ENCODE measurements at places on chromosomes 6 and 20.

GRCh38 chr6:43823879-43824702, 54.1 kb downstream of the VEGFA start:
- DNase-seq, result no peak

- no peak for DNase-seq
Observed at GRCh38 chr6:142339113-142339512, 37.3 kb downstream of the ADGRG6 start.

DNA sequence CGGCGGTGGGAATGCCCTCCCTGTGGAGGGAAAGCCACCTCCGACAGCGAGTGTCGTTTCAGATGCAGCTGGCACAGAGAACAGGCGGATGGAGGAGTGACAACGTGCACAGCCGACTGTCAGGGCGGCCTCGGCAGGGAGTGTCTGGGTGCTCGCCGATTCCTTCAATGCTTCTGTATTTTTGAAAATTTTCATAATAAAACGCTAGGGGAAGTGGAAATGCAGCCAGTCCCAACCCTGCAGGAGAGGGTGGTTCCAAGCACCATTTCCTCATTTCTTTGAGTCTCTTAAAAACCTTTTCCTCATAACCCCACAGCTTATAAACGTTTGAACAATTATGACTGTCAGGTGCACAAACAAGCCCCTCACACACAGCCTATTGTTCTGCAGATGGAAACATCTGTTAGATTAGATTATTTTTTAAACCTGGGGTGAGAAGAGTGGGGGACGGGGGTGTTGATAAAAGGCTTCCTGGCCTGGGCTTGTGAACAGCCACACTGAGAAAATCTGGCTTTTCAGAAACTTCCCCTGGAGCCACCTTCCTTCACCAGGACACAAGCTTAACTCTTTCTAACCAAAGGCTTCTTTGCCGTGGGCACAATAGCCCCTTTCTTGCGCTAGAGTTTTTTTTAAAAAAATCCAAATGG, 228.9 kb downstream of the ANKRD60 start:
- peak; percentile 25 for DNase-seq

DNA sequence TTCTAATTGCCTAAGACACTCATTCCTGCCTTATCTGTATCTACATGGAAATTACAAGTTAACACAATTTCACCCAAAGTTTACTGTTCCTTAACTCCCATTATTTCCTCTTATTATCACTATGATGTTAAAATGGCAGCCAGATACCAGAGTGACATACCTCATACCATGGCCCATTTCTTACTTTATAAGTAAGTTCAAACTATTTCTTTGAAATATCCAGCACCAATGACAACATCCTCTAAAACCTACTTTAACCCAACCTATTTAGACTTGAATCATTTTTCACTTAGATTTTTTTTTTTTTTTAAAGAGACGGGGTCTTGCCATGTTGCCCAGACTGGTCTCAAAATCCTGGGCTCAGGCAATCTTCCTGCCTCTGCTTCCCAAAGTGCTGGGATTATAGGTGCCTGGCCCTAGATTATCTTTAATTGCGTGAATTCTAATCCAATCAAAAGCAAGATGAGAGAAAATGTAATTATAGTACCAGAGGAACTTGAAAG, 10.0 kb downstream of the REV3L start:
- no peak for DNase-seq

DNA sequence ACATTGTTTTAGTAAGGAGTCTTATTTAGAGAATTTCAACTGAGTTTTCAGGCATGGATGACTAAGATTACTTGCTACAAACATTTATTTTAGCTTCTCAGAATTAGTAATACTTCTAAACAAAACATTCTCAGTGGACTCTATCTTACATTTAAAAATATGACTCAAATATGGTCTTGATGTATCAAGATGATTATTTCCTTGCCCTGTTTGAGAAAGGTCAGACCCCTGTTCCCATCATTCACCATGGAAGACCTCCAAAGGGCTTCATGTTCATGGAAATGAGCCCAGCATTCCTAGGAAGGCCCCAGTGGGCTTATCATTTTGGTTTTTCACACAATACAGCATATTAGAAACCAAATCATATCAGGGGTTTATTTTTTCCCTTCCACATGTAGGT, 24.6 kb upstream of the TRPC4AP start:
- no peak for DNase-seq

DNA sequence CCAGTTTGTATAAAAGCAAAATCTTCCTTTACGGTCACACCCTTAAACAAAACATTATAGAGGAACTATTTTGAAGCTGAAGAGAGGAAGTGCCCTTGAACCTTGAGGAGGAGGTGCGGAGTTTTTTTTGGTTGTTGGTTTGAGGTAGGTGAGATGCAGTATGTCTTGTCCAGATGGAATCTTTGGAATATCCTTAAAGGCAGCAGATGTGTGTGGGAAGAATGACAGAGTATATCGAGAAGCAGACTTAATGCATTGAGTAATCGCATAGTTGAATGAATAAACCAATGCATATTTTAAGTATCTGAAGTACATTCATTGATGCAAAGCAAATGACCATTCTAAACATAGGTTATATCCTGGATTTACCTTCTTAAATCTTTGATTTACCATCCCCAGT, 49.9 kb downstream of the AIG1 start:
- DNase-seq, result no peak

DNA sequence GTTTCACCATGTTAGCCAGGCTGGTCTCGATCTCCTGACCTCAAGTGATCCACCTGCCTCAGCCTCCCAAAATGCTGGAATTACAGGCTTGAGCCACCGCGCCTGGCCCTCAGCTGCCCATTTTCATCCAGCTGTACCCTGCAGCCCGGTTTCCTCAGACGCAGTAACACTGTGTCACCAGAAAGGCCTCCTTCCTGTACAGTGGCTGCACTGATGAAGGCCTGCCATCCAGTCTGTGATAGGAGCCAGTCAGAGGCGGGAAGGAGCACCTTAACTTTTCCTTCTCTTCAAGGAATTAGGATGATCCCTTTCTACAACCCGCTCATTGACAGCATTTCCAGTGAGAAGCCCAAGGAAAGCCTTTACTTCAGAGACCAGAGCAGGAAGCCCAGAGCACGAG, 75.9 kb downstream of the GFOD1 start:
- no peak for DNase-seq

- peak; percentile 22 for DNase-seq
Observed at GRCh38 chr20:20664795-20665589, 47.5 kb downstream of the RALGAPA2 start.

DNA sequence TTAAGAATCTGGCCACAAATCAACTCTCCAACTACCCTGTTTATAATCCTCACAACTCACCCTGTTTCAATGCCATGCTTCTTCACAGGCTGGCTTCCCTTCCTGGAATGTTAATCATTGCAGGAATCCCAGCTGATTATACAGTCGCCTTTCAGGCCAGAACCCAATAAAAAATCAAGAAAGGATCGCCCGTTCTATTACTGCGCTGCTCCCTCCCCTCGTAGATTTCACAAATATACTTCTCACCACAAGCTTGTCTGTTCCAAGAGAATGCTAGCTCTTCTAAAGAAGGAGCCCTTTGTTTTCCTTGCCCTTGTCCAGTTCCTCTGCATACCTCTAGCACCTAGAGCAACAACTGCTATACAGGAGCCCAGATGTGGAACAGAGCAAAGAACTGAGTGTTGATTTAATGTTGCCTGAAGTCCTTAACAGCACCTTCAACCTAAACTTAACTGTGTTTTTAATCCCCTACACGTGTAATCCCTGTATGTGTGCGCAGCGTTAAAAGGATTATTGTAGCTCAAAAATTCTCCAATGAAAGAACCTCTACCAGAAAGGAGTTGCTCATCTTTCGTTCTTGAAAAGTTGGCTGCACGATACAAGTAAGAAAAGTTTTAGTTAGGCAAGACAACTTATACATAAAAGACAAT, 988 bp downstream of the ECHDC1 start:
- no peak for DNase-seq

GRCh38 chr6:109892451-109893435, 85.4 kb upstream of the GPR6 start:
- no peak for DNase-seq

- no peak for DNase-seq
Observed at GRCh38 chr6:140285471-140285870, 911.0 kb upstream of the CITED2 start.

- DNase-seq, result no peak
Observed at GRCh38 chr6:147621263-147621662, 112.8 kb downstream of the SAMD5 start.

GRCh38 chr6:104699593-104700329, 160.0 kb downstream of the HACE1 start:
- no peak for DNase-seq

- no peak for DNase-seq
Observed at GRCh38 chr6:143064271-143064670, 3.6 kb downstream of the AIG1 start.

DNA sequence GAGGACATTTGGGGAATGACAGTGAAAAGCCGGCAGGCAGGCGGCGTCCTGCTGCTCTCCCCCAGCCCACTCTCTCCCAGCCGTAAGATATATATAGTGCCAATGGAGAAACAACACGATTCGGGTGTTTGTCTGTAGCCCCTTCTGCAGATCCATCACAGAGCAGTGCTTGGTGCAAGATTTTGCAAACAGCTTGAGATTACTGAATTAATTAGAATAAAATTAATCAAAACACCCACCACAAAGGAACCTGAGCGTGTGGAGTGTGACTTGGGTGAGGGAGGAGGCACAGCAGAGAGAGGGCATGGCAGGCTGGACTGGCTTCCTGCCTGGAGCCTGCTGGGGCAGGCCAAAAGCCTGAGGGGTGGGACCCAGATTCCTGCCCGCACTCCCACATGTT, 28.8 kb upstream of the CCDC167 start:
- no peak for DNase-seq

DNA sequence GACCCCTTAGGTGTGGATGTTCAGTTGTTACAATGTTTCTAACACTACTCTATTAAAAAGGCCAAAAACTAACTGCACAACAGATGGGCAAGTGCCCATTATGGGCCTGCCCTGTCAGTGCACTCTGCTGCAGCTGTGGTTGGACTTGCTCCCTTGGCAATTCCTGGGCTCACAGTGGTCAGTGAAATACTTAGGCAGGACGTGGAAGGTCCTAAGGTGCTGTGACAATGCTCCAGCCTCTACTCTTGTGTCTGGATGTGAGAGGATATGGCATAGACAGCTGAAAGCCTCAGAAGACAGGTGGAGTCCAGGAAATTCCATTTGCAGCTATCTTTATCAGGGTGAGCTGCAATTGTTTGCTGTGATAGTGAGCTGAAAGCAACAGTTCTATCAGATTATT, 136.5 kb upstream of the OLIG3 start:
- DNase-seq, result no peak

DNA sequence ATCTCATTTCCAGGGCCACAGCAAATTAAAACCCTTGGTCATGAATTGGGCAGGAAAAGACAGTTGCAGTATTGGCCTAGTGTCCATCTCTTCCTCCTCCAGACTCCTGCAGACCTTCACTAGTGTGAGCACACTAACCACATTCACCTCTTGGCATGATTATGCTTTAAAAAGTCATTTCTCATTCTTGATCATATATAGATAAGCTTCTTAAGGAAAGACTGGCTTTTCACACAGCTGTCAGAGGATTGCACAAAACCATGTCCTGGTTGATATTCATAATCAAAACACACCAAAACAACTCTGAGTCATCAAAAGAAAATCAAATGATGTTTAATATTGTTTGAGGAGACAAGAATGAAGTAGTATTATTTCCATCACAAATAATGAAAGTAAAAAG, 52.1 kb downstream of the TMEM200A start:
- no peak for DNase-seq

- no peak for DNase-seq
Observed at GRCh38 chr20:18279242-18279641, 9.1 kb upstream of the ZNF133 start.

GRCh38 chr6:25927178-25927577, 3.3 kb downstream of the SLC17A2 start:
- DNase-seq, result no peak

GRCh38 chr20:10637563-10637962, 36.2 kb downstream of the JAG1 start:
- no peak for DNase-seq

- no peak for DNase-seq
Observed at GRCh38 chr20:17810847-17811627, 111.3 kb downstream of the BANF2 start.

DNA sequence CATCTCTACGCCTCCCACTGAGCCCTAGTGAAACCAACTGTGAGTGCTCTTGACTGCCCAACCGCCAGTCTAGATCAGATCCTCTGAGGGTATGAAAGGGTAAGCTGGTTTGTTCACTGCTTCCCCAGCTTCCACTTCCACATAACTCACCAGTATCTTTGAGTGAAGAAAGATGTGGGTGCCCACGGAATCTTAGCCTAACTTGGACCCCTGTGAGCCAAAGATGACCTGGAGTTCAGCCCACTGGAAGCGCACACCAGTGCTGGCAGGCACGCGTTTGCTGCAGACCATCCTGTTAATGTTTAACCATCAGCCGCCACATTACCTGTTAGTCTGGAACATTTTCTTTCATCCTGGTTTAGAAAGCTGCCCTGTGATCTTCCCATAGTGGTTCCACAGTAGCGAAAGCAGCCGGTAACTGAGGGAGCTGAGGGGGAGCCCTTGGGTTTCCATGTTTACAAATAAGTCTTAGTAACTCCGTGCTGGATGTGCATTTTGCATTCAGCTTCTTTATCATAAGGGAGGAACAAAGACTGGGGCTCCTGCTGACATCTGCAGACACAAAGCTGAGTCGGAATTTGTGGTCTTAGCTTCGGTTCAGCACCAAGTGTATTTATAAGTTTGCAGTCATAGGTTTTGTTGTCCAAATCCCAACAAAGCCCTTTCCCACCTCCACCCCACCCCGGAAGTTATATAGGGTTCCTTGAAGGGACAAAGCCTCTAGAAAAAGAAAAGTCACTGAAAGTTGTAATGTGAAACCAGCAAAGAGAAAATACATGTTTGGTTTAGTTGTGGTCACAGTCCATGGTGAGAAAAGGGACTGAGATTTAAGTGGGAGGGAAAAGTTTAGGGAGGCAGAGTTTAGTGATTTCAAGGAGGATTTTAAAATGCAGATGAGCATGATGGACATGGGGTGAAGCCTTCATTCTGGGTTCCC, 71.0 kb downstream of the SSR1 start:
- no peak for DNase-seq

DNA sequence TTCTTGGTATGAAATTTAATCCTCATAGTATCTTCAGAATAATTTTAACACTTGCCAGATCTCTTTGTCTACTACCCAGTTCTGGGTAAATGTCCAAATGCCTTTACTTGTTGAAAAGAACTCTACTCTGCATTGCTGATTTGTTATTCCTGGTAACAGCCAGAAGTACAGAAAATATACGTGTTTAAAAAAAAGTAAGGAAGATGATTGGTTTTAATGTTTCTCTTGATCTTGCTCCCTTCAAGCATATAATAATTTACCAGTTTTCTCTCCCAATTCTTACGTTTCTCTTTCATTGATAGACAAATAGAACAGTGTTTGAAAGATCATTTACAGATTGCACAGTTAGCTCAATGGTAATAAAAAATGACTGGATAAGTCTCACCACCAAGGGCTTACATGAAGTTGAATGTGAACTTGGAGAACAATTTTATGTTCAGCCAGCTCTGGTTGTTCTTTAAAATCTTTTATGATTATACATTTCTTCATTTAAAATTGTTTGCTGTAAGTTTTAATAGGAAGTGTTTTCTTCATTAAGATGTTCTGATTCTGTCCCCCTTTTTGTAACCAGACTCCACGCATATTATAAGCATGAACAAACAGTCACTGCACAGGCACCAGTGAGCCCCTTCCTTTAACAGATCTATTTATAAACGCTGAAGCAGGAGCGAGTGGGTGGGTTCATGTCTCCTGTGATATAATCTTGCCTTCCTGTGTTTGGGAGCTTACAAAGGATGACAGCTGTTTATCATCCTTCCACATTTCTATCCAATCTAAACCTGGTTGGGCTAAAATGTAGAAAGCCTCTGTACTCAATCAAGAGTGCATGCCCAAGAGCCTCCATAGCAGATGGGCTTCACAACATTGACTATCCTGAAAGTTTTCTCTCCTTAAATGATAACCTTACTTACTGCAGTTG, 299.5 kb downstream of the PRL start:
- no peak for DNase-seq
